Lung (tissue), 17 donors: ENCODE measurements at places on chromosomes 16 and 17.
A peak's percentile ranks its signal among the peaks of the same experiment; 100 is the strongest.

GRCh38 chr16:53069772-53070171 lies 15.0 kb downstream of the CHD9 start:
- DNase-seq: no peak
- H3K36me3 ChIP-seq: no peaks in the 10 kb centered on the region
- no peak overlapping the region for H3K27ac ChIP-seq
- H3K4me1 ChIP-seq: peaks cover 18% of the 10 kb centered on the region
- H3K4me3 ChIP-seq: no peak overlapping the region
- H3K27me3 ChIP-seq: no peaks in the 10 kb centered on the region

DNA sequence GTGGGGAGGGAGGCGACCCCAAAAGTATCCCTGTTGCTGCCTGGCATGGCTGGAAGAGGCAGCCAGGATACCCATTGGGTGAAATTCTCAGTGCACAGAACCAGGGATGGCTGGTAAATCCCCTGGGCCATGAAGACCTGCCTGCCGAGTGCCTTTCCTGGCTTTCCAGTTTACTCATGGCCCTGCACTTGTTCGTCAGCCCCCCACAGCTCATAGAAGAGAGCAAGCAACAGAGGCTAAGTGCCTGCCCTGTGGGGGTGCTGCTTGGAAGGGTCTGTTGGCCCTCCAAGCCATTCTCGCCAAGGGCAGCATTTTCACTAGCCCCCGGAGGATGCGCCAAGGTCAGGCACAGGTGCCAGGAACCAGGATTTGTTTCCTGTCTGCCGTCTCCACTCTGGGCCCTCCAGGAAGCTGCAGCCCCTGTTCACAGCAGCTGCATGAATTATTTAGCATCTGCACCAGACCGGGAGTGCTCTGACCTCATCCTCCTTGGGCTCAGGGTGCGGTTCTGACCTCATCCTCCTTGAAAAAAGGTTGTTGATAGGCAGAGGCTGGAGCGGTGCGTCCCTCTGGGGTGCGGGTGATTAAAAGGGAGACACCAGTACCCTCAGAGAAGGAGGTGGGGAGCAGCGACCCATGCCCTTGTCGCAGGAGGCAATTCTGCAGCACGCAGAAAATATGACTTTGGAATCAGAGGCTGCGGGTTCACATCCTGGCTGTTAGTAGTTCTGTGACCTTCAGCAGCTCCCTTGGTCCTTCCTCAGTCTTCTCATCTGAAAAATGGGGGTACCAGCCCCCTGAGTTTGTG lies 14.2 kb upstream of the CD300A start:
- H3K4me3 ChIP-seq: no peak overlapping the region
- H3K4me1 ChIP-seq: peaks cover 28% of the 10 kb centered on the region
- no peaks in the 10 kb centered on the region for H3K36me3 ChIP-seq
- no peaks in the 10 kb centered on the region for H3K27me3 ChIP-seq
- no peak overlapping the region for H3K27ac ChIP-seq

DNA sequence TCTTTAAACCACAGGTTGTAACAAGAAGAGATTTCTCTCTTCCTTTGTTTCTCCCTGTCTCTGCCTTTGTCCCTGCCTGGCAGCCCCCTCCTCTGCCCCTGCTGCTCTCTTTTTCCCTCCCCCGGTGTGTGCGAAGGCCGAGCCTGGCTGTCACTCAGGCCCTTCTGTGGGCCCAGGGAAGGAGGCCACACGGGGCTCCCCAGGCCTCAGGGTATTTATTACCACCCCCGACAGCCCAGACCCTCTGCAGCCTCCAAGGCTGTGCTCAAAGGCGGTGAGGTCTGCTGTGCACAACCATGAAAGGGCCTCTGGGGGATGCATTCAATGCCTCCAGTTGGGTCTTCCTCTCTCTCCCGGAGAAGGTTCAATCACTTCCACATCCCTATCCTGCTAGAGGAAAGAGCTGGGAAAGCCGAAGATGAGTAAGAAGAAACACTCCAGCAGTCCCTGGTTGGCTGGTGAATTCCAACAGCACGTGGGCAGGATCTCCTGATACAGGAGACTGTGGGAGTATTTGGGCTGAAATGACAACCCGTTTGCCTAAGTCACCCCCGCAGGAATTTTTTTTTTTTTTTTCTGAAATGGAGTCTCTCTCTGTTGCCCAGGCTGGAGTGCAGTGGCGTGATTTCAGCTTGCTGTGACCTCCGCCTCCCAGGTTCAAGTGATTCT lies 34.2 kb downstream of the ZNF423 start:
- DNase-seq: no peak
- no peak overlapping the region for H3K4me3 ChIP-seq
- H3K27ac ChIP-seq: no peak overlapping the region
- H3K36me3 ChIP-seq: no peaks in the 10 kb centered on the region
- H3K27me3 ChIP-seq: no peaks in the 10 kb centered on the region

GRCh38 chr17:21287703-21288449 lies 3.4 kb downstream of the MAP2K3 start:
- peak; percentile 65 for DNase-seq
- no peaks in the 10 kb centered on the region for H3K27me3 ChIP-seq
- H3K4me1 ChIP-seq: peaks cover 25% of the 10 kb centered on the region
- H3K4me3 ChIP-seq: peak overlapping the region; percentile 21

GRCh38 chr17:29390851-29391631 lies 878 bp downstream of the TAOK1 start:
- no peaks in the 10 kb centered on the region for H3K27me3 ChIP-seq
- DNase-seq: peak; percentile 68
- H3K4me1 ChIP-seq: peaks cover 17% of the 10 kb centered on the region

- H3K4me3 ChIP-seq: no peak overlapping the region
- H3K27ac ChIP-seq: peak overlapping the region; percentile 6
- H3K4me1 ChIP-seq: peaks cover 3% of the 10 kb centered on the region
- H3K27me3 ChIP-seq: no peaks in the 10 kb centered on the region
- H3K36me3 ChIP-seq: peaks cover 19% of the 10 kb centered on the region
Measured at GRCh38 chr17:49717371-49717861, 9.7 kb upstream of the SLC35B1 start.

DNA sequence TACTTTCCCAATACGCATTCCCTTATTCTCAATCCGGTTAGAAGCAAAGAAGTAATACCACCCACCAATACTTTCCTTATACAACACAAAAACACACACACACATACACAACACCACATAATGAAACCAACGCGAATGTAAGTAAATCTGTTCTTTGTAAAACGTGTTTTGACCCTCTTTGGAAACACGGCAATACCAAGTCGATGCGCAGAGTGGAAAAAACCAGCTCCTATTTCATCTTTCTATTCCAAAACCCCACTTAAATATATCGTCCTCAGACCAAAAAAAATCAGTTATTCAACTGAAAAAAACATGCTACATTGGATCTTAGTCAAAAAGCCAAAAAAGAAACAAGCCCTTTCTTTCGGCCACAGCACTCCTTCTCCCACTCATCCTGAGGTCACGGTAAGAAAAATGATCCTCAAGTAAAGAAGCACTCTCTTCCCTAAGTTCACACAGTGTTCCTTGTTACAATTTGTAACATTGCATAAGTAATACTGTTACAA lies 31.0 kb upstream of the ARL4D start:
- H3K4me1 ChIP-seq: peaks cover 6% of the 10 kb centered on the region
- H3K36me3 ChIP-seq: no peaks in the 10 kb centered on the region
- peak; percentile 93 for DNase-seq
- no peaks in the 10 kb centered on the region for H3K27me3 ChIP-seq
- H3K4me3 ChIP-seq: no peak overlapping the region
- peak overlapping the region; percentile 99 for H3K27ac ChIP-seq

DNA sequence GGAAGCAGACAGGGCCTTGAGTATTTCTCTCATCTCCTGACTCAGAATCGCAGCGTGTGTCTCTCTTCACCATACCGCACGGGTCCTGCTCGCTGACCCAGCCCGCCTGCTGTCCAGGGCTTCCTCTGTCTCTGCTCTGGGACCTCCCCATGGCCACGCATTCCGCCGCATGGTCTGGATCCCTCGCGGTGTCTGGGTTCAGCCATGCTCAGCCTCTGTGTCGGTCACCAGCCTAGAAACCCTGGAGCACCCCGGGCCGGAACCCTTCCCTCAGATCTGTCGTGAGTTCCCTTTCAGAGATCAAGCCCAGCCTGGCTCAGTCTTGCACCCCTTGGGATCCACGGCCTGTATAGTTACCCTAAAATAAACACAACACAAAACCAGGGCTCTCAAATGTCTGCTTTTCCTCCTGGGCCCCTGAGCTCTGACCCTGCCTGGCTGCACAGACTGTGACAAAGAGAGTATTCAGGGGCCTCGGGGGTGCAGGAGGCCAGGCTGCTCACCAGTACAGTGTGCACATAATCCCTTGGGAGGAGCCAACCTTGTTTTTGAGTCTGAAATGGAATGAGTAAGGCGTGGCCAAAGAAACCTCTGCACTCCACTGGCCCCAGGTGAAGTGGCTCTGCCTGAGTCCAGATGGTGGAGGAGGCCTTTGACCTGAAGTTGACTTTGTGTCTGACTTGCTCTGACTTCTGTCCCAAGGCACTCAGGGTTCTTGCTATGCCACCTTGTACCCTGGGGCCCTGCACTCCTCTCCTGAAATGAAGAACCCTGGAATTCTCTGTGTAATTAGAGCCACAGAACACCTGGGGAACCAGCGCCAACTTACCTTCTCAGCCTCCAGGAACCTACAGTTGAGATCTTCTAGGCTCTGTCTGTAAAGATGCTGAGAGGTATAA lies 5.8 kb upstream of the SPIRE2 start:
- no peaks in the 10 kb centered on the region for H3K4me1 ChIP-seq
- H3K36me3 ChIP-seq: no peaks in the 10 kb centered on the region
- no peaks in the 10 kb centered on the region for H3K27me3 ChIP-seq
- H3K4me3 ChIP-seq: no peak overlapping the region

- peaks cover 39% of the 10 kb centered on the region for H3K4me1 ChIP-seq
- peak overlapping the region; percentile 74 for H3K4me3 ChIP-seq
- H3K27ac ChIP-seq: peak overlapping the region; percentile 89
- DNase-seq: peak; percentile 49
Measured at GRCh38 chr17:78127888-78128550, 536 bp downstream of the TMC6 start.

- peak; percentile 8 for DNase-seq
- no peak overlapping the region for H3K27ac ChIP-seq
- H3K36me3 ChIP-seq: no peaks in the 10 kb centered on the region
Measured at GRCh38 chr16:70018254-70018653, 67.1 kb downstream of the CLEC18A start.

DNA sequence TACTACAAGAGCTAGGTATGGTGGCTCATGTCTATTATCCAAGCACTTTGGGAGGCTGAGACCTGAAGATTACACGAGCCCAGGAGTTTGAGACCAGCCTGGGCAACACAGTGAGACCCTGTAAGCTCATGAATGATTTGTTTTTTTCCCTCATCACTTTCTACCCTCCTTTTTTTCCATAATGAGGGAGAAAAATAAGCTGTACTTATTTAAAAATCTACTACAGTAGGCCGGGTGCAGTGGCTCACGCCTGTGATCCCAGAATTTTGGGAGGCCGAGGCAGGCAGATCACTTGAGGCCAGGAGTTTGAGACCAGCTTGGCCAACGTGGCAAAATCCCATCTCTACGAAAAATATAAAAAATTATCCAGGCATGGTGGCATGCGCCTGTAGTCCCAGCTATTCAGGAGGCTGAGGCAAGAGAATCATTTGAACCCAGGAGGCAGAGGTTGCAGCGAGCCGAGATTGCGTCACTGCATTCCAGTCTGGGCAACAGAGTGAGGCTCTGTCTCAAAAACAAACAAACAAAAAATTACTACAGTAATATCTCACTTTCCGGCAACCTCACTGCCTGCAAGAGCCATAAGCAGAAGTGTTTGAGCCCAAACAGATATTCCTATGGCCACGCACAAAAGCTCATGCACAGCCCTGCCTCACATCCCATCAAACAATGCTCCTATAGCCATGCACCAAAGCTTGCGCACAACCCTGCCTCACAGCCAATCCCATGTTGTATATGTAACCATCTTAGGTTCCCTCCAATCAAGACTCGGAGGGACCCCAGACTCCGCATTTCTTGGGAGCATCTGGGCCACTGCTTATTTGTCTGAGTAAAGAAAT lies 37.4 kb downstream of the TK2 start:
- H3K27ac ChIP-seq: peak overlapping the region; percentile 52
- no peaks in the 10 kb centered on the region for H3K27me3 ChIP-seq
- H3K4me1 ChIP-seq: peaks cover 14% of the 10 kb centered on the region
- DNase-seq: no peak

DNA sequence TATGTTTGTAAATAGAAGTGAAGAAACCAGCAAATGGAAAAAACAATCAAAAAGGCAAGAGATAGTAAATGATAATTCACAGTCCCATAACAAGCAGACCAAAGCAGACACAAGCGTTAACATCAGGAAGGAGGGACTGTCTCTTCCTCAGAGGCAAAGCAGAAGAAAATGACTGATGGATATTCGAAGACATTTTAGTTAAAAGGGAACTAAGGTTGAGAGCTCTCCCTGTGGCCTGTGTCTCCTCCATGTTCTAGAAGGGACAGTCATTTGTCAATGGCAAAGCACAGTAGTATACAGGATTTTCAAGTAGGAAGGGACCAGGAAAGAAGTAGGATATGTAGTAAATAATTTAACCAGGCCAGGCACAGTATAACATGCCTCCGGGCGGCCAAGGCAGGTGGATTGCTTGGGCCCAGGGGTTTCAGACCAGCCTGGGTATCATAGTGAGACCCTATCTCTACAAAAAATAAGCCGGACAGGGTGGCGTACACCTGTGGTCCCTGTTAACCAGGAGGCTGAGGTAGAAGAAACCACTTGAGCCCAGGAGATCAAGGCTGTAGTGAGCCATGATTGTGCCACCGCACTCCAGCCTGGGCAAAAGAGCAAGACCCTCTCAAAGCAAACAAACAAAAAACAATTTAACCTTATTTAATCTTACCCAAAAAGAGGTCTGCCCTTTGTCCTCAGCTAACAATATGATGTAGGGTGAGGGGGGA lies 3.7 kb downstream of the ZDHHC7 start:
- no peaks in the 10 kb centered on the region for H3K27me3 ChIP-seq
- no peak overlapping the region for H3K27ac ChIP-seq
- no peak overlapping the region for H3K4me3 ChIP-seq
- peaks cover 27% of the 10 kb centered on the region for H3K4me1 ChIP-seq

GRCh38 chr17:48261297-48261880 lies 153.8 kb downstream of the SNX11 start:
- H3K36me3 ChIP-seq: no peaks in the 10 kb centered on the region
- DNase-seq: no peak
- H3K4me1 ChIP-seq: peaks cover 3% of the 10 kb centered on the region
- no peak overlapping the region for H3K4me3 ChIP-seq
- no peak overlapping the region for H3K27ac ChIP-seq

GRCh38 chr16:58299757-58300349 lies 5.0 kb upstream of the PRSS54 start:
- H3K4me1 ChIP-seq: no peaks in the 10 kb centered on the region
- DNase-seq: no peak
- H3K27me3 ChIP-seq: no peaks in the 10 kb centered on the region
- no peaks in the 10 kb centered on the region for H3K36me3 ChIP-seq

- DNase-seq: peak; percentile 9
- no peak overlapping the region for H3K27ac ChIP-seq
- H3K27me3 ChIP-seq: no peaks in the 10 kb centered on the region
- H3K4me3 ChIP-seq: no peak overlapping the region
- no peaks in the 10 kb centered on the region for H3K4me1 ChIP-seq
Measured at GRCh38 chr16:57755061-57755684, 19.6 kb downstream of the KATNB1 start.

GRCh38 chr17:80408872-80409271 lies 6.1 kb upstream of the ENDOV start:
- no peaks in the 10 kb centered on the region for H3K27me3 ChIP-seq
- H3K27ac ChIP-seq: no peak overlapping the region
- no peaks in the 10 kb centered on the region for H3K36me3 ChIP-seq
- no peaks in the 10 kb centered on the region for H3K4me1 ChIP-seq
- no peak overlapping the region for H3K4me3 ChIP-seq
- no peak for DNase-seq

GRCh38 chr16:73848993-73849392 lies 447.6 kb upstream of the PSMD7 start:
- H3K4me1 ChIP-seq: no peaks in the 10 kb centered on the region
- H3K27me3 ChIP-seq: no peaks in the 10 kb centered on the region
- no peak for DNase-seq
- H3K36me3 ChIP-seq: no peaks in the 10 kb centered on the region
